ENCODE measurements at places on chromosomes 4 and X.

DNA sequence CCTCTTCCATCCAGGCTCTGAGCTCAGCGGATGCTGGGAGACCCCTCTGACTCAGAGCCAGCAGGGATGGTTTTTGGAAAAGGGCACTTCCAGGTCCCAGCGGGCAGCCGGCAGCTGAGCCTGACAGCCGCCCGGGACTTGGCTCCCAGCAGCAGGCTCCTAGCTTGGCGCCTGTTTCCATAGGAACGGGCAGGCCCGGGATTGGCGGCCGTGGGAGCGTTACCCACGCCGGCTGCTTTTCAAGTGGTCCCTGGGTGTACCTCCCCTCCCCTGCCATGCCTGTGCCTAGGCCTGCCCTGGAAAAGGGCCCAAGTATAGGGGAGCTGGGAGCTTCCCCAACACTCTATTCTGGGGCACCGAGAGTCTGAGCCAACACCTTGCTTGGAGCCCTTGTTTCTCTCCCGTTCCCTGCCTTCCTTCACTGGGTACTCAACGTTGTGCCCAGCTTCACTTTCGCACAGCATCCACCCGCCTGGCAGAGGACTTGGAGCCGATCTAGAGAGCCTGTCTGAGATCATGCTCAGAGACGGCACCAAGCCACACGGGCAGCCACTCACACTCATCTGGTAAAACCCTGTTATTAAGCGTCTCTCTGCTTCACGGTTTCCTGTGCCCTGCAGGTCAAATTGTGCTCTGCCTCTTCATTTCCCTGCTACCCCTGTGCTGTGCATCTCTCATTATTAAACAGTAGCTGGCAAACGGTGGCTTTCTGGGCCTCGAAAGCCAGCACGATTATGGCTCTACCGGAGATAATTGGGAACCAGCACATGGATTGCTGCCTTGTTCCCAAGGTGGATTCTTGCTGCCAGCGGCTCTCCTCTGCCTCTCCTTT, 521.5 kb downstream of the BCOR start:
- DNase-seq = no peak

DNA sequence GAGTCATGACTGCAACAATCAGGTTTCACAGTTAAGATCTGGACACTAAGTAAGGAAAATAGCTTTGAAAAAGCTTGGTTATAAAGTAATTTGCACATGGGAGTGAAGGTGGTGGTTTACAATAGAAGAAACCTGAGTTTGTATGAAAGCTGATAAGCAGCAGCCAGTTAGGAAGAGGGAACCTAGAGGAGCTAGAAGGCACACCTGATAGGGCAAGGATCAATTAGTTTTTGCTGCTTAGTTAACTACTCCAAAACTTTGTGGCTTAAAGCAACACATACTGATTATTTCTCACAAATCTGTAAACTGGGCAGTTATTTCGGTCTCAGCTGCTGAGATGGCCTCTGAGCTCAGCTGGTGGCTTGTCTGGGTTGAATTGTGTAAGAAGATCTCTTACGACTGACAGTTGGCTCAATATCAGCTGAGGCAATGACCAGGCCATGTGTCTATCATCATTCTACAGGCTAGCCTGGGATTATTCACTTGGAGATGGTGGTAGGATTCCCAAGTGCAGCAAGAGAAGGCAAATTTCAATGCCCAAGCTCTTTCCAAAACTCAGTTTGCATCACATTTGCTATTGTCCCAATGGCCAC, 255.0 kb upstream of the PITX2 start:
- no peak for DNase-seq

GRCh38 chr4:71537551-71538065, 198.8 kb downstream of the SLC4A4 start:
- no peak for DNase-seq

DNA sequence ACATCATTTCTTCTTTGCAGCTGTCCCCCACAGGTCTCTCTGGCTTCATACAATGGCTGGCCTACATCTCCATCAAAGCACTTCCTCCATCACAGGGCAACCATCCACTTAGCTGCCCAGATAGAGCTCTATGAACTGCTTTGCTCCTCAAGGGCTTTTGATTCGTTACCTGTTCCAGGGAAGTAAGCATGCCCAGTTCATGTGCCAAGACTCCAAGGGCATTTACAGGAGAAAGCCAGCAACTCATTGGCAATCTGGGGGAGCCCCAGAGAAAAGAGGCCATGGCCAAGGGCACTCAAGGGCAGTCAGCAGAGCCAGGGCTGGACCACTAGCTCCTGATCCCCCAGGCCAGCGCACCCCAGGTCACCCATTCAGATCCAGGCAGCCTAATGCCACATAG, 24.5 kb upstream of the ZNF185 start:
- no peak for DNase-seq

GRCh38 chrX:71095981-71096759, 519 bp downstream of the FOXO4 start:
- no peak for DNase-seq

DNA sequence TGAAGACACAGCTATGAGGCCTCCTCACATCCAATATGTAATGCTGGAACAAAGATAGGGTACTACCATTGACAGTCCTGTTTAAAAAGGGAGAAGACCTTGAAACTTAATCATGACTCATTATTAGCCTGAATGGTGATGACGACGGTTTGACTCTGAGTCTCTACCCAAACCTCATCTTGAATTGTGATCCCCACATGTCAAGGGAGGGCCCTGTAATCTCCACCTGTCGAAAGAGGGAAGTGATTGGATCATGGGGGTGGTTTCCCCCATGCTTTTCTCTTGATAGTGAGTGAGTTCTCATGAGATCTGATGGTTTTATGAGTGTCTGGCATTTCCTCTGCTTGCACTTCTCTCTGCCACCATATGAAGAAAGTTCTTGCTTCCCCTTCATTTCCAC, 395.3 kb upstream of the CPEB2 start:
- no peak for DNase-seq

DNA sequence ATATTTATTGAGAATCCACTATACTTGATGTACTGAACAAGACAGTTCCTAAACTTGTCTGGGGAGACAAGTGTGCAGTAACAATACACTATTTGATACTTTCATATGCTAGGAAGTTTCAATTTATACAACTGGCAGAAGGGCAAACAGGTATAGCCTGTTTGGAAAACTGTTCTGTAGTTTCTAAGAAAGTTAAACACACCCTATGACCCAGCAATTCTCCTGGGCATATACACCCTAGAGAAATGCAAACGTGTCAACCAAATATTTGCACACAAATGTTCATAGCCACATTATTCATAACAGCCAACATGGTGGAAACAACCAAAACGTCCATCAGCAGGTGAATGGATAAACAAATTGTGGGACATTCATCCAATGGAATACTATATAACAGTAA, 64.0 kb upstream of the BRS3 start:
- DNase-seq = no peak

- no peak for DNase-seq
These were observed 4.7 kb downstream of the HAND2 start for GRCh38 chr4:173525118-173526011.

DNA sequence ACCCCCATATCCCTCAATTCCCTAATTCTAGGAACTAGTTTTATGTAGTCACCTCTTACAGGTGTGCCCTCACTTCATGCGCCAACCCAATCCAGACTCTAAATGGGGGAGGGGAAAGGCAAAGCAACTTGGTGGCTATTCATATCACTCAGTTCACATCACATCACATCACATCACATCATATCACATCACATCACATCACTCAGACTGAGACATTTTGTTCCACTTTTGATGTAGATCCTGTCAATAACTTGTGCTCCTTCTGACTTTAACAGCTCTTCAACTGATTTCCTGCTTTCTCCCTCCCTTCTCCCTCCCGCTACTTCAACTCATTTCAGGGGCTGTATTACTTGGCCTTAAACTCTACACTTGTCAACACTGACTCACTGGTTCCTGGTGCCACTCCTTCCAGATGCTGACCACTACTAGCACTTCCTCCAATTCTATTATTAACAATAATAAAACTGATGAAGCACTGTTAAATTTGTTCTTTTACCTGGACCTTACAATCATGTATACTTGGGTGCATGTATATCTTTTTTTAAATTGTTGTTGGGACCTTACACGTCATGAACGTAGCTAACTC, 29.1 kb upstream of the PLS3 start:
- DNase-seq = no peak

DNA sequence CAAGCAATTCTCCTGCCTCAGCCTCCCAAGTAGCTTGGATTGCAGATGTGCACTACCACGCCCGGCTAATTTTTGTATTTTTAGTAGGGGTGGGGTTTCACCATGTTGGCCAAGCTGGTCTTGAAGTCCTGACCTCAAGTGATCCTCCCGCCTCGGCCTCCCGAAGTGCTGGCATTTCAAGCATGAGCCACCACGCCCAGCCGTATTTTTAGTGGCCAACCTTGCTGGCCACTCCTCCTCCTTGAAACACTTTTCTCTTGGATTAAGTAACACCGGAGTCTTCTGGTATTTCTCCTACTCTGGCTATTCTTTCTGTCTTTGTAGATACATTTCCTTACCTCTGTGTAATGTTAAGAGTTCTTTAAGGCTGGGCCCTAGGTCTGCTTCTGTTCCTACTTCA, 11.1 kb upstream of the RPL39 start:
- no peak for DNase-seq

GRCh38 chr4:131764730-131765129, 1384.4 kb upstream of the PCDH10 start:
- no peak for DNase-seq

GRCh38 chr4:125225806-125226205, 88.9 kb upstream of the FAT4 start:
- no peak for DNase-seq

GRCh38 chr4:70801265-70801809, 38.4 kb downstream of the GRSF1 start:
- no peak for DNase-seq

GRCh38 chr4:161438096-161438495, 725.7 kb downstream of the FSTL5 start:
- no peak for DNase-seq

GRCh38 chr4:180809439-180809838, 1433.8 kb upstream of the TENM3 start:
- no peak for DNase-seq

DNA sequence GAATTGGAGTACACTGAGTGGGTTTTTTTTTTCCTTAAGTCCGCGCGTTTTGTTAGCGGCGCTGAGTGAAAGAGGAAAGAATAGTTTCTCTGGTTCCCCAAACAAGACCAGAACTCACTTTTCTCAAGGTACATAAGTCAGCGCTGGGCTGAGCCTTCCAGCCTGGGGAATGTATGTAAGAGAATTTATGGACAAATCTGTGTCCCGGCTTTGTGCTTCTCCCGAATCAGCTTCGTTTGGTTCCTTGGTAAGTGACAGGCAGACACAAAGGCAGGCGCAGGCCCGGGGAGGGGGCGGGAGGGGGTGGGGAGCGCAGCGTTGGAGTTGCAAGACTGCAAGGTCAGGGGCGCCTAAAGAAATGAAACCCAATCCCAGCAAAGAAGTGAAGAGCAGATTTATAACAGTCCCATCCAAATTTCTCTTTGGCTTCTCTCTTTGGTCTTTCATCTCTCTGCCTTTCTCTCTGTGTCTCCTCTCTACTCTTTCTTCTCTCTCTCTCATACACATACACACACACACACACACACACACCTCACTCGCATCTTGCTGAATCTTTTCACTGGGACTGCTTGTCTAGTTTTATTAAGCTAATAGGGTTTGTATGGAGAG, 981 bp downstream of the TET2 start:
- peak; percentile 33 for DNase-seq

DNA sequence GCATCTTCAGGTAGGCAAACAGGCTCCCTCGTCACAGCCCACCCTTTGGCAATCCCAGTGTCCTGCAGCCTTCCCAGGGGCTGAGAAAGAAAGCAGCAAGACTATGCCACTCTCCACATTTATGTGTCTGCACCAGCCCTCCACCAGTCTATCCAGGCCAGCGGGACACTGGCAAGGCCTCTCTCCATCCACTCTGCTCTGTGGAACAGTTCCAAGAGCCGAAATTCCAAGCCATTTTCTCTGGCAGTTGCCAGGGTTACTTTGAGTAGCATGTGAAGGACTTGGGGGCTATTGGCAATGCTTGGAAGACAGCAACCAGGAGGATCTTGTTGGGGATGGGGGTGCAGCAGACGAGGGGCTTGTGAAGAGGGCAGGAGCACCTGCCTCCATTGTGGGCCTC, 52.1 kb downstream of the TSC22D3 start:
- DNase-seq = no peak

- peak; percentile 95 for DNase-seq
These were observed at the start of gene SAP30 for GRCh38 chr4:173370477-173371291. Gene SAP30, plus strand, starts transcription at chr4:173370954. Its CDS starts 229 bp downstream, at chr4:173371183.
